Stimulated activated CD4-positive, alpha-beta T cell treated with anti-CD3 and anti-CD28 coated beads, TNF-alpha, amount 100 ng/mL, for 1 hour (primary cell): ENCODE measurements at places on chromosomes 7 and 10.

DNA sequence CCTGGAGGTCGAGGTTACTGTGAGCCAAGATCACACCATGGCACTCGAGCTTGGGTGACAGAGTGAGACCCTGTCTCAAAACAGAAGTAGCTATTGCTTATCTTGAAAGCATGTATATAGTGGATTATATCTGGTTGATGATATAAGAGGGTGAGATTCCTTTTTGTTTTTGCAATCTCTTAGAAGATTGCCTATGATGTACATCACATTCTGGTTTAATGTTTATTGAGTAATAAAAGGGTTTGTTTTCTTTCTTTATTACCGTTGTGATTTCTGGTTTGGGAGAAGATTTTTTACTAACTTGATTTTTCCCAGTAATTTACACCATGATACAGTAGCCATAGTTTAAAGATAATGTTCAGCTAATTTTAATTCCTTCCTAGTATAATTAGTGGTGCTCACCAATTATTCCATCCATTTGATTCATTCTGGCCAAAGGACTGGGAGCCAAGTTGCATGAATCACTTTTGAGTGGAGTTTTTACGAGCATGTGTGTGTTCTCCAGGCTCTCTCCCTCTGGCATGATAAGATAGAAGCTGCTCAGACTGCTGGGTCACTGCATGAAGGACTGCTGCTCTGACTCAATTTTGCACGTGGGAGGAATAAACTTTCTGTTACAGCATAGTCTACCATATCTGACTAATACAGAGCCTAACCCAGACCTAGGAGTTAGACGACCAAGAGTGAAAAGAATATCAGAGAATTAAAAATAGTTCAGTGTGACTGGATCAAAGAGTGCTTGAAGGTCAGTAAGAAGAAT lies 13.5 kb upstream of the TSPAN13 start:
- no peak for DNase-seq

- no peak for DNase-seq
These were observed 232.4 kb upstream of the KLF14 start for GRCh38 chr7:130966246-130967009.

DNA sequence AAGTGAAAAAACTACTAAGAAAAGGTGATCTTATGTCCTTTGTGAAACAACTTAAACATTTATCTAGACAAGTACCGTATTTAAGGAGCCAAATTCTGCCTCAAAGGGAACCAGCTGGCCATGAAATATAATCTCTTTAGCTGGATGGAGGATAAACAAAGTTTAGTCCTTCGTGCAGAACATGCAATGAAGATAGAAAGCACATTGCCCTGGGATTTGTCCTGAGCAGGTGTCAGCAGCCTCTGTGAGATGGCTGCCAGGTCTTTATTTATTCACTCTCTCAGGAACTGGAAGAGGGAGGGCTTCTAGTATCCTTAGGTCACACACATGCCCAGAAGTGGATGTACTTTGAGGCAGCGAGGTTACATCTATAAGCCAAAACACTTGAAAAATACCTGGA lies 57.4 kb upstream of the CASD1 start:
- DNase-seq: no peak

DNA sequence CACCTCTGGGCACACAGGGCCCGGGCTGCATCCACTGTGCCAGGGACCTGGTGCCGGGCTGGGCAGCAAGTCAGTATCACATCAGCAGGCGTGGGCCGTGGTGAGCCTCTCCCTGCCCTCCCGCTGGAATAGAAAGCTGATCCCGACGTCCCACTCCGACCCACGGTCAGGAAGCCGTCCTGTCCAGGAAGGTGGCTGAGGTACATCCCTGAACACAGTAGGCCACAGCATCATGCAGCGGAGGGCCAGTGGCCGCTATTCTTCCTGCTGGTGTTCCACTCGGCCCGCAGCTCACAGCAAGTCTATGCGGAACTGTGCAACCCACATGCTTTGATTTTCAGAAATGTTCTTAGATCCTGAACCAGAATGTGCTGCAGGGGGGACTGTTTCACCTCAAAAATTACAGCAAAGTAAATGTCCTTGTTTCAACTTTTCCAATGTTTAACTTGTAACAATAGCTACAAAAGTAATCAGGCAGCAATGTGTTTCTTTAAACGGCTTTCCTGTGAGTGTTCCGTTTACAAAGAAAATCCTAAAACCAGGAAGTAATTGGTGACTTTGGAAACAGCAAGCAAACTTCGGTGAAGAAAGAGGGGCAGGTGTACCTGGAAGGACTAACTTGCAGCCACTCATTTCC lies 676 bp upstream of the GPR146 start:
- DNase-seq: no peak
